Stimulated activated CD4-positive, alpha-beta T cell treated with anti-CD3 and anti-CD28 coated beads, TNF-alpha, amount 100 ng/mL, for 4 hours (primary cell): ENCODE measurements at places on chromosomes 2 and 18.

DNA sequence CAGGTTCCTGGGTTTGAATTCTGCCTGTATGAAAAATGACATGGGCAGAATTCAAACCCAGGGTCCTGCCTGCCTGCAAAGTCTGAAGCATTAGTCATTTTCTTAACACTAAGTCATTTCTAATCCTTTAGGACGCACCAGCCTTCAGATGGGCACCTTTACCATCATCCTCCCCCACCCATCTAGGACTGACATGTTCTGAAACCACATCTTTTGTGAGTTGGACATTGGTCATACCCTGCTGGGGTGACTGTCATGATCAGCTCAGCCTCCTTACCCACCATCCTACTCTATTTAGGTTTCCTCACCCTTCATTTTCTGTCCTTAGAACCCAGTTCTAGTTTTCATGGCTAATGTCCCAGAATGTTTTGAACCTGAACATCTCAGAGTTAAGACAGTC is 104.9 kb downstream of the TRIB2 start:
- DNase-seq = no peak

GRCh38 chr2:50975546-50975945 is 56.4 kb downstream of the NRXN1 start:
- no peak for DNase-seq

GRCh38 chr2:238449909-238450417 is 23.2 kb downstream of the ASB1 start:
- no peak for DNase-seq

DNA sequence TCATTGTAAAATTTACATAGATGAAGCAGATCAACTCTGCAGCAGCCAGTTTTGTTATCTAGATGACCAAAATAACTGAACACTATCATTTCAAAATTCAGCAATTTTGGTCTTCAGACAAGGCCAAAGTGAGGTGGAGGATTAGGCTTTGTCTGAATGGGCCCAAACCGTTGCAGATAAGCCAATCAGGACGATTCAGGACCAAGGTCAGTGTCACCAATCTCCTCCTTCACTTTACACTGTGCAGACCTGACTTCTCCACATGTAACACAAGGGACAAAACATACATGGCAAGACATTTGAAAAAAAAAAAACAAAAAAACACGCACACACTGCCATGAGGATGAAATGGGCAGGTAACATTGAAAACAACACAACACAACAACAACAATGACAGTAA is 211.2 kb downstream of the NAPG start:
- no peak for DNase-seq

DNA sequence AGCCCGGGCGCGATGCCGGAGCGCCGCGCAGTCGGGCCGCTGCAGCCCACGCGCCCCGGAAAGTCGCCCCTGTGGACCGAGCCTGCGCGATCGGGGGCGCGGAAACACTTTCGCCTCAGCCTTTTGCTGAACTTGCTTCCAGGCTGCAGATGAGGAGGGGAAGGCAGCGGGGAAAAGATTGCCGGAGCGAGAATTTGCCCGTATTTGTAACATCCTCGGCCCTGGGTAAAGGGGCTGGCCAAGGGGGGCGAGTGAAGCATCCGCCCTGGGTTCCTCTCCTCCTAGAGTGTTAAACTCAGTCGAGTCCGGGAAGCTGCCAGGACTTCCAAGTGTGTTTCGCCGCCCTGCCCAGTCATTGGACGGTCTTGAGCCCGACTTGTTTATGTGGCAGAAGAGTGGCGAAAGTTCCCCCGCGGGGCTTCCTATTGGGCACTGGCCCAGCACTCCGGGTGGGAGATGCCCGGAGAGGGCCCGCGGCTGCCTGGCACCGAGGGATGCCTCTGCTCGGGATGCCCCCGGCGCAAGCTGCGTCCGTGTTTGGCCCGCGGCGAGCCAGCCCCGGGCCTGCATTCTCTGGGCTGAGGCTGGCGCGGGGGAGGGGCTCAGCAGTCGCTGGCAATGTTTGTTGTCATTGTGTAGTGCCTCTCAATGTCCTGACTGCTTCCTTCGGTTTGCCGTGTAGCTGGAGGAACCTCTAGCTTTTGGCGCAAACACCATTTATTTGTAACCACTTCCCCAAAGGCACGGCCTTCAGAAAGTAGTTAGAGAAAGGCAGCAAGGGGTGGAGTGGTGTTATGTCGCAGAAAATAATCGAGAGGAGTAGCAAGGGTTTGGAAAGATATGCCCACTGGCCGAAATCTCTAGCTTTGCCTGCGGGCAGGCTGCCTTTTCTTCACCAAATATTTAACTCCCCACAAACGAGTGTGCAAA is 1.1 kb downstream of the CYBRD1 start:
- peak; percentile 1 for DNase-seq

DNA sequence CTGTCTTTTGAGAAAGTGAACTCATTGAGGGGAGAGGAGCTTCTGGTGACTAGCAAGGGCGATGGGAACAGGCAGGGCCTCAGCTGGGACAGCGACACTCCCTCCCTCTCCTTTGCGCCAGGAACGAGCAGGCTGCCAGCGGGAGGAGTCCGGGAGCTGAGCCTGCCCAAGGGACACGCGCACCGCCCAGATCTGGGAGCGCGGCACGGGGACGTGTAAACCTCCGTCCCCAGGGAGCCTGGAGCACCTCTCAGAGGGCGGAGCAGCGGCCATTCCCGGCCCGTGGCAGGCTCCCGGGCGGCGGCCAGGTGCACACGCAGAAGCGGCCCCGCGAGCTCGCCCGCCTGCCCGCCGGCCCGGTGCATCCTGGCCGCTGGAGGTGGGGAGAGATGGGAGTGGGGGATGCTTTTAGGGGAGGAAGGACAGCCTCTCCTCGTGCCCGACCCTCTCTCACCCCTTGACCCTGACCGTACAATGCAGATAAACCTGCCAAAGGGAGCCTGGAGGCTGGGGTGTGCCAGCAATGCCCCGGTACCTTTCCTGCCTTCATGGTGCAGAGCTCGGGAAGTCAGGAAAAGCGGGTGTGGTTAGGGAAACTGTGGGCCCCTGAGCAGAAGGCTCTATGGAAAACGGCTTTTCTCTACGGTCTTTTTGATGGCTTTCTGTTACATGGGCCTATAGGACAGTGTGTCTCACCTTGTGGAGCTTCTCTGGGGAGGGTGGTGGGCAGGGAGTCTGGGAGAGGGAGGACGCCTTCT is 2.2 kb downstream of the AQP4 start:
- DNase-seq = no peak

DNA sequence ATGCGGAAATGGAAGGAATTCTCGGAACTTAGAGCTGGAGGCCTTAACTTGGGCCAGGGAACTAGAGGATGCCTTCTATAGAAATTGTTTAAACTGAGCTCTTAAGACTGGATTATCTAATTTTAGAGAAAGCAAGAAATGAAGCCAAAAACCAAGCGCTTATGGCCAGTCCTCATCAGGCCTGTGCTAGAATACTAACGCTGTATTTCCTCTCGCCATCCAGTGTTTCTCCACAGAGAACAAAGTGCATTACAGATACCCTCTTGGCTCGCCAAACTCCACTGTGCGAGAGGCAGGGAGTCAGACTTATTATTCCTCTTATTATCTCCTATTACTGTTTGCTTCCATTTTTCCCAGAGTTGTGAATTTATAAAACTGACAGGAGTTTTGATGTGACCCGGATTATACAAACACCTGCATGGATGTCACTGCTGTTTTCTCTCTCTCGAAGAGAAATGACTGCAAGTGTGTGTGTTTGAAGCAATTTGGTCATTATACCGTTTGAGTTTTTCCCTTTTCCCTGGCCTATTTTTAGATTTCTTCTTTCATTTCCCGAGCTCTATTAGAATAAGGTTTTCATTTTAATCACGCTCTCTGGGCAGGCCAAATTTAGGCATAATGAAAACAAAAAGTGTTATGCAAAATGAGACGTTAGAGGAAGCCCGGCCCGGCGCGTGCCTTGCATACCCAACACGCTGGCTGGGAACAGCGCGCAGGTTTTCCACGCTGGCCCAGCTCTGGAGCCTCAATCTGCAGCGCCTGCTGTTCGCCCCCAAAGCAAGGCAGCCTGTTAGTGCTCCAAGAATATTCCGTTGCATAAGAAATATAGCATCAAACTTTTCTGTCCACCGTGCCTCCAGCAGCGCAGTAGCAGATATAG is 103.3 kb downstream of the ALK start:
- no peak for DNase-seq

GRCh38 chr2:232687382-232688160 is 9.6 kb upstream of the GIGYF2 start:
- DNase-seq = no peak

- DNase-seq = no peak
Measured at GRCh38 chr2:25586726-25587144, 86.6 kb downstream of the DTNB start.

- DNase-seq = no peak
Measured at GRCh38 chr2:197464175-197464574, 10.8 kb downstream of the COQ10B start.

DNA sequence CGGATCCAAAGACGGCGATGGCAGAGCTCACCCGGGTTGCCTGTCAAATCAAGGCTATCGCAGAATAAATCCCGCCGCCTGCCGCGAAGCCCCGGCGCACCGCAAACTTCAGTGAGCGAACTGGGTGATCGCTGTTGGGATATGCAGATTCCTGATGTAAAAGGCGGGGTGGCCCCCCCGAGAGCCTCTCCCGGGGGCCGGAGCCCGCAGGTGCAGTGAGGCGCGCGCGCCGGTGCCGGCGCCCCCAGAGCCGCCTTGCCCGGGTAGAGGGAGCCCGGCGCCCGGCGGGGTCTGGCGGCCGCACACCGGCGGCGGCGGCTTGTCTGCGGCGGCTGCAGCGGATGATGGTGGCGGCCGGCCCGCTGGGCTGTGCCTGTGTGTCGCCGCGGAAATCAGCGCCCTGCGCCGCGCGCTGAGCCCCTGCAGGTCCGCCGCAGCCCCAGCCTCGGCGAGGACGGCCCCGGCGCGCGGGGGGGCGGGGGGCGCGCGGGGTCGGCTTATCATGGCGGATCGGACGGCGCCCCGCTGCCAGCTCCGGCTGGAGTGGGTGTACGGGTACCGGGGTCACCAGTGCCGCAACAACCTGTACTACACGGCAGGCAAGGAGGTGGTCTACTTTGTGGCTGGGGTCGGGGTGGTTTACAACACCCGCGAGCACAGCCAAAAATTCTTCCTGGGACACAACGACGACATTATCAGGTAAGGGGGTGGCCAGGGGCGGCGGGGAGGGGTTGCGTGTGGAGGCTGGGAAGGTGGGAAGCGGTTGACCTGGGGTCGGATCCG is 1.3 kb downstream of the EML6 start:
- no peak for DNase-seq

DNA sequence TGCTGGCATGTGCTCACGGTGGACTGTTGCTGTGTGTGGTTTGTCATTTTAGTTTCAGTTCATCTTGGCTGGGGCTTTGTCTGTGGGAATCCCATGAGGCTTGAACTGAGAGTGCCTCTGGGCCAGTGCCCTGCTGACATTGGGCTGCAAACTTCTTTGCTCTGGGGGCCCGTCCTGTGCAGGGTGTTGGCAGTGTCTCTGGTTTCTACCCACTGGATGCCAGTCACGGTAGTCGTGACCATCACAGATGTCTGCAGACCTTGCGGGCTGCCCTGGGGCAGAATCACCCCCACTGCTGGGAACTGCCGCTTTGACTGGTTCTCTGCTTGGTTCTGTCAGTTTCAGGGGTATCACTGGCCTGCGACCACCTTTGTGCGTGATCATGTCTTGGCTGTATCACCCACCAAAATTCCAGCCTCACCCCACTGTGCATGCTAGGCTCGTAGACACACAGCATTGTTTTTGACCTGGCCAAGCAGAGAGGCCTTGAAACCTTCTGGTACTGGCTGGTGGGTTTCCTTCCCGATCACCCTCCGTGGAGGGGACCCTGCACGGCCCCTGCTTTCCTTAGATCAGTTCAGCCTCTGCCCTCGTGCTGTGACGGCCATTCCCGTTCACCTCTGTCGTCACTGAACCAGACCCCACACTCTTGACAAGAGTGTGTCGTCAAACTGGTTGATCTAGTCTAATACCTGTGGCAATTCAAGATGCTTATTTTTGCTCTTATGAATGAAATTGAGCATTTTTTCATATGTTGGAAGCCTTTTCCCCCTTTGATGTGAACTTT is 57.6 kb downstream of the KCNG2 start:
- DNase-seq = no peak

DNA sequence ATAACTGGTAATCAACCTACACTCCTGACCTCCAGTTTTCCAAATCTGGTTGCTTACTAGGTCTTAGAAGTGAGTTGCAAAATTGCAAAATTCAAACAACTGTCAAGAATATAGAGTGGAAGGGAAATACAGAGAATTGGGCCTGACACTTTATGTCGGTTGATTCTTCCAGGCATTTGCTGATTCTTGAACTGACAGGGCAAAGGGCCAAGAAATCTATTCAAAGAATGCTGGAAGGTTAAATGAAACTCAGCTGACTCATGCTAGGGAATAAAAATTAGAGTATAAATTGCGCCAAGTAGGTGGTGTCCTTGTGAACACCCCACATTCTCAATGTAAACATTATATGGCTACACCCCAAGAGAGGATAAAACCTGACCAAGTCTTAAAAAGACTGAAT is 21.5 kb upstream of the ZSCAN30 start:
- DNase-seq = no peak

DNA sequence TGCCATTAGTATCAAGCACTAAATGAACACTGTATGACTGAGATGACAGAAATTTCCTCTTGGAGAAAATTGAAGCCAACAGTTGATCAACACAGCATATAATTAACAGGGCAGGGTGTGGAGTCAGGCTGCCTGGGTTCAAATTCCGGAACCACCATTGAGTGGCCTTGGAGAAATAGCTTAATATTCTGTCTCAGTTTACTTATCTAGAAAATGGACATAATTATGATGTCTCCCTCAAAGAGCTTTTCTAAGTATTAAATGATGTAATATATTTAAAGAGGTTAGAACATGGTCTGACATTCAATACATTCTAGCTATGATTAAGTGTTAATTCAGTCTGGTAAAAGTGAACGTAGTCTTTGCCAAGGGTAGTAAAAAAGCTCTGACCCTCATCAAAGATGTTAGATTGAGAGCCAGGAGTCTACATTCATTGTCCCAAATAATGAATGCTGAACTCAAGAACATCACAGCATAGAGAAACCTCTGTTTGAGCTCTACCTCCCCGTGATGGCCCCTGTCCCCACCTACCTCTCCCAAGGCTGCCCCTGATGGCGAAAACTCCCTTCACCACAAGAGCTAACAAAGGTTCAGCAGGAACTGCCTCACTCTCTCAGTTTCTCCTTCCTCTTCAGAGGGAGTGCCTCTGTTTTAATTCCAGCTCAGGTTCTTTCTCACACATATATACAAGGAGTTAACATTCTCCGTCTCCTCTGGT is 2.7 kb upstream of the VWA3B start:
- DNase-seq = no peak

GRCh38 chr18:48152549-48152948 is 222.1 kb upstream of the SMAD2 start:
- no peak for DNase-seq
